Activated T-helper 1 cell treated with anti-CD3 and anti-CD28 coated beads, Interleukin-2, amount 50 U/mL, for 16 hours (primary cell): ENCODE measurements at places on chromosomes 11 and 22.

GRCh38 chr22:44355716-44356070 is 42.9 kb upstream of the SHISAL1 start:
- no peak for DNase-seq

DNA sequence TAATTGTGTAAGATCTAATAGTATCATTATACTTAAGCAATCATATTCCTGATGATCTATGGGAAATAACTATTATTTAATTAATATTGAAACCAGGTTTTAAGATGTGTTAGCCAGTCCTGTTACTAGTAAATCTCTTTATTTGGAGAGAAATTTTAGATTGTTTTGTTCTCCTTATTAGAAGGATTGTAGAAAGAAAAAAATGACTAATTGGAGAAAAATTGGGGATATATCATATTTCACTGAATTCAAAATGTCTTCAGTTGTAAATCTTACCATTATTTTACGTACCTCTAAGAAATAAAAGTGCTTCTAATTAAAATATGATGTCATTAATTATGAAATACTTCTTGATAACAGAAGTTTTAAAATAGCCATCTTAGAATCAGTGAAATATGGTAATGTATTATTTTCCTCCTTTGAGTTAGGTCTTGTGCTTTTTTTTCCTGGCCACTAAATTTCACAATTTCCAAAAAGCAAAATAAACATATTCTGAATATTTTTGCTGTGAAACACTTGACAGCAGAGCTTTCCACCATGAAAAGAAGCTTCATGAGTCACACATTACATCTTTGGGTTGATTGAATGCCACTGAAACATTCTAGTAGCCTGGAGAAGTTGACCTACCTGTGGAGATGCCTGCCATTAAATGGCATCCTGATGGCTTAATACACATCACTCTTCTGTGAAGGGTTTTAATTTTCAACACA is 6.4 kb downstream of the BIRC3 start:
- DNase-seq = no peak

DNA sequence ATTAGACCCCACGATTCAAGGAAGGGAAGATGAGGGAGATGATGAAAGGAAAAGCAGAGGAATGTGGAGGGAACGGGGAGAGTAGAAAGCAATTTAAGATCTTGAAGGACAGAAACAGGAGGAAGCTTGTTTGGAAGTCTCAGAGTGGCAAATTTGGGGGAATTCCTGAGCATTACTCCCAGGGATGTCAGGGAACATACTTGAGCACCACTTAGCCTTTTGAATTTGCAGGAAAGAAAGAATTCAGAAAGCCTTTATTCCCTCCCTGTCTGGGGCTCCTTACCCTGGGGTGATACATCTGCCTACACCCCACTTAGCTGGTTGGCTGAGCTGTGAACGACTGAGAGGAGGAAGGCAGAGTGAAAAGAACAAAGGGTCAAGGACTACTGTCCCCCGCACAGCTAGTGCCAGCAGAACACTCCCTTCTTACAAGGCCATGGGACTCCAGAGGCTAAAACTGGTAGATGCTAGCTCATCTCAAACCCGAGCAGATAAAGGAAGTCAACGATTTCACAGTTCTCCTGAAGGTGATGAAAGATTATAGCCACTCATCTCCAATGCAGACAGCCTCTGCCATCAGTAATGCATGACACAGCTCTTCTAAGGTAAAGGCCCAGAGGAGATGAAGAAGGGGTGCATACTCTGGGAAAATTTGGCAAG is 84.0 kb upstream of the AKIP1 start:
- no peak for DNase-seq

DNA sequence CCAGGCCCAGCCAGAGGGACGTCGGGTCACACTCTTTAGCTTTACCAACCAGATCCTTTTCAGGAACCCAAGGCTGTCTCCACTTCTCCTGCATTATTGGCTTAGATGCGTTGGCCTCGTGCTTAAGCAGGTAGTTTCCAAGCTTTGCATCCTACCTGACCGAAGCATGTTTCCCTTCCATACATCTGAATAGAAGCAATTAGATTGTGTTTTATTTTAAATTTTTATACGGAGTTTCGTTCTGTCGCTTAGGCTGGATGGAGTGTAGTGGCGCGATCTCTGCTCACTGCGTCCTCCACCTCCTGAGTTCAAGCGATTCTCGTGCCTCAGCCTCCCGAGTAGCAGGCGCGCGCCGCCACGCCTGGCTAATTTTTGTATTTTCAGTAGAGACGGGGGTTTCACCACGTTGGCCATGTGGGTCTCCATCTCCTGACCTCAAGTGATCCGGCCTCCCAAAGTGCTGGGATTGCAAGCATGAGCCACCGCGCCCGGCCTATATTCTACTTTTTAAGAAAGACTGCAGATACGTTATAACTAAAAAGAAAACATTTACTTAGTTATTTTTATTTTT is 677 bp downstream of the DYNC2H1 start:
- DNase-seq = no peak

GRCh38 chr11:114182471-114183043 is 113.6 kb upstream of the NNMT start:
- DNase-seq = no peak

GRCh38 chr11:67057205-67057672 is 592 bp downstream of the RHOD start:
- no peak for DNase-seq
